Aorta (tissue), 5 donors: ENCODE measurements at places on chromosomes 13 and 19. TPM values are rescaled to one million over a fixed set of nuclear protein-coding genes. Genes with fewer than 3 reads are reported as not detected.

DNA sequence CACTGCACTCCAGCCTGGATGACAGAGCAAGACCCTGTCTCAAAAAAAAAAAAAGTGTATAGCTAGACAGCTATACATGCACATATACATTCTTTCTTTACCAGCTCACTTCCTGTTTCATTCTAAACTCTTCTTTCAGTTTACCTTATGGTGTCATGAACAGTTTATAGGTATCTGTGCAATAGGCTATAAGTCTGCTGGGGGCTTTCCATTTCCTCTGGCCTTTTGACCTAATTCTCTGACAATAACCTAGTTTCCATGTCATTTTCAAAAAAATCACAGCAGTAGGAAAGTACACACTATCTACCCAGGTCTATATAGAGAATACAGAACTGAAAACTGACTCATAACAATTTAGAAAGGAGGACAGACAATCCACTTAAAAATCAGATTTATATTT is 24.4 kb upstream of the URAD start:
- DNase-seq = no peak

DNA sequence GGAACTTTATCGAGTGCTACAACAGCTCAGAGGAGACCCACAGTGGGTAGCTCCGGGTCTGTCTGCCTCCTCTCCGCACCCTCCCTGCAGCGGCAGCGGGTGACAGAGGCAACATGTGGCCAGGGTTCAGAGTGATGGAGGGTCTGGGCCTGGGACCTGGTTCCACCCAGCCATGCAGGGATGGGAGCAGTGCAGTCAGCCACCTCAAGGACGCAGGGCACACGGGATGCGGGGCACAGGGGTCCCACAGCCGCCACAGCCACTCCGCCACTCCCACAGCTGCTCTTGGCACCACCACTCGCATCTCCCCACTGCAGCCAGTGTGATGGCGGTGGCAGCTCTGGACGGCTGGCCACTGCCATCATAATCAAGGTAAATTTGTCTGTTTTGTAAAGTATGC is 892.9 kb downstream of the OLFM4 start:
- DNase-seq = peak; percentile 51

DNA sequence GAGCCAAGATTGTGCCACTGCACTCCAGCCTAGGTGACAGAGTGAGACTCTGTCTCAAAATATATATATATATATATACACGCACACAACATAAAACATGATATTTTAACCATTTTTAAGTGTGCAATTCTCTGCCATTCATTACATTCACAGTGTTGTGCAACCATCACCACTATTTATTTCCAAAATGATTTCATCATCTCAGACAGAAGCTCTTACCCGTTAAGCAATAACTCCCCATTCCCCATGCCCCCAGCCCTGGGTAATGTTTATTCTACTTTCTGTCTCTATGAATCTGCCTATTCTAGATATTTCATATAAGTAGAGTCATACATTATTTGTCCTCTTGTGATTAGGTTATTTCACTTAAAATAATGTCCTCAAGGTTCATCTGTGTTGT is 20.3 kb downstream of the WDR88 start:
- DNase-seq = no peak

GRCh38 chr19:850221-850978 is 1.7 kb upstream of the ELANE start:
- peak; percentile 96 for DNase-seq

DNA sequence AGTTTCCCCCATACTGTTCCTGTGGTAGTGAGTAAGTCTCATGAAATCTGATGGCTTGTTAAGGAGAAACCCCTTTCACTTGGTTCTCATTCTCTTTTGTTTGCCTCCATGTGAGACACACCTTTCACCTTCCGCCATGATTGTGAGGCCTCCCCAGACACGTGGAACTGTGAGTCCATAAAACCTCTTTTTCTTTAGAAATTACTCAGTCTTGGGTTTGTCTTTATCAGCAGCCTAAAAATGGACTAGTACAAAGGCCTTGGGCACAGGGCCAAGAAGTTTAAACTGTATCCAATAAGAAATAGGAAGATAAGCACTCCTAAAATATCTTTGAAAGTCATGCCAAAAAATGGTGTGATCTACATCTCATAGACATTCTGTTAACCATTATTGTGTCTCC is 176.9 kb downstream of the TBC1D4 start:
- no peak for DNase-seq

Gene MYO1F
- 30.3 TPM for total RNA-seq

Gene DOCK9
- total RNA-seq = 107 TPM

Gene PRR22
- total RNA-seq = 0.81 TPM

Gene SYT3
- total RNA-seq = 0.55 TPM

Gene ZNF536
- total RNA-seq = 0.62 TPM
